Stimulated activated CD4-positive, alpha-beta T cell treated with anti-CD3 and anti-CD28 coated beads, TNF-alpha, amount 100 ng/mL, for 1 hour (primary cell): ENCODE measurements at places on chromosomes 7 and 10.
A peak's percentile ranks its signal among the peaks of the same experiment; 100 is the strongest.

- no peak for DNase-seq
These were observed 612.1 kb upstream of the FZD8 start for GRCh38 chr10:36254199-36254598.

DNA sequence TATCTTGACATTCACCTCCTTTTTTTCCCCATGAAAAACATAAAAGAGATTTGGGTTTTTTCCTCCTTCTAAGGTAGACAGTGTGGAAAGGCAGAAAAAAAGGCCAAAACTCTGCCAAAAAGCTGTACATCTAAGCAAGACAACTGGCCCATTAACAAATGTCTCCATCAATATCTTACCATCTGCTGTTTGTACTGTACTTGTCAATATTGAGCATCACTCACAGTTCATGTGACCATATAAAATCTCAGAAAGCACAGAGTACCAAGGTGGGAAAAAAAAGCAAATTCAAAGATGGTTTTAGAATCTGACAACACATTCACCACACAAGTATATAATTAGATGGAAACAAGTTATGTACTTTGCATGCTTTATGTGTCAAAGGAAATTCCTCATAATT lies 52.6 kb downstream of the CACNA2D1 start:
- DNase-seq: no peak

DNA sequence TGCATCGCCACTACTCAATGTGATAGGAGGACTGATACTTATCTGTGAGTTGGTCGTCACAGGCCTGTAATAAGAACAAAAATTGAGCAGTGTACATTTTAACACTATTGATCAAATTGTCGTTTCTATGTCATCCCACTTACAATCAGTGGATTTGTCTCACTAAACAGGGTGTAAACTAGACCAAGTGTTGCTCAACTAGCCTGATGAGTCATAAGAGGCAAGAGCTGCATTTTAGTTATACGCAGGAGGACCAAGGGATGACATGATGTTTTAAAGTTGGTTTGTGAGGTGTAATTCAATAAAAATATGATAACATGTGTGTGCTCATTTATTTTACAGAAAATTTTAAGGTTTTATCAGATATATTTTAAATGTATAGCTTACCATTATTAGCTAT lies 1239.2 kb downstream of the REEP3 start:
- no peak for DNase-seq

GRCh38 chr10:15494850-15495506 lies 123.9 kb upstream of the FAM171A1 start:
- no peak for DNase-seq

DNA sequence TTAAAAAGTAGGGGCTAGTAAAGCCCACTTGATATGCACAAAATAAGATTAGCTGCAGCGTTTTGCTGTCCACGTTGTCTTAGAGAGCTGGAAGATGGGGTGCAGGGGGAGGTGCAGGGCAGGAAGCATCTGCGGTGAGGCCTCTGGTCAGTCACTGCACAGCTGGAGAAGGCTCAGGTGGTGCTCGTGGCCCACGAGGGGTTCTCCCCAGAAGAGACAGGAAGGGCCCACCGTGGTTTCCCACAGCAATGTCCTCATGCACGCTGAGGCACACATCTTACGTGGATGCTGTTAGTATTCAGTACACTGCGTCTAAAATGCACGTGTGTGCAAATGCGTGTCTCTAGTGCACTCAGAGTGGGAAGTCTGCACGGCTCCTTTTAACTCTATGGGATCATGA lies 582.1 kb downstream of the PTPRN2 start:
- no peak for DNase-seq

- no peak for DNase-seq
These were observed 7.3 kb upstream of the RBM33 start for GRCh38 chr7:155637155-155637554.

DNA sequence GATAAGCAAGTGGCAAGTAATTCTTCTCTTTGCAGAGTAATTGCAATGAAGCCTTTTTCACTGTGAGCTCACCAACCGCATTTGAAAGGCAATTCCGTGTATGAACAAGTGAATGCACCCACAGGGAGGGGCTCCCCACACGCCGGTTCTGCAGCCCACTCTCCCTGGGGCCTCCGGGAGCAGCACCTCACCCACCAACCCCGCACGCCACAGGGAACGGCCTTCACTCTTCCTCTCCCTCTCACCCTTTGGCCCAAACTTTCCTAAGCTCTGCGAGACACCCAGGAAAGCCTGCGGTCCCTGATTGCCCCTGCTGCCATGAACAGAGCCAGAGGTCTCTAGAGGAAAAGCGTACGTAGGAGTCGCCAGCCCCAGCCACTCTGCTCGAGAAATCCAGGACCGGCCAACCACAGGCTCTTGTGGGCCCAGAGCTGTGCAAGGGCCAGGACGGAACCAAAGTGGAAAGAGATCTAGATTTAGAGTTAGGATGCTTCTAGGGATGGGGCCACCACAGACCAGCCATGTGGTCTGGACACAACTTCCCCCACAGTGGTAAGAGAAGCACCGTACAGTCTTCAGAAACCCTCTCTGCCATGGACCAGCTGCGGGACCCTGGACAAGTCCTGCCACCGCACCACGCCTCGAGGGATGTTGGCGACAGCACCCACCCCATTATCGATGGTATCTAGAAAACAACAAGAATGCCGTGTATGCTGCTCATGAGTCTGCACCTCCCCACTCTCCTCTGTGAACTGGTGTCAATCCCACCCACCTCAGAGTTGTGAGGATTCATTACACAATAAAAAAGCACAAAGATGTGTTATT lies 3.6 kb downstream of the WDR86 start:
- DNase-seq: no peak

DNA sequence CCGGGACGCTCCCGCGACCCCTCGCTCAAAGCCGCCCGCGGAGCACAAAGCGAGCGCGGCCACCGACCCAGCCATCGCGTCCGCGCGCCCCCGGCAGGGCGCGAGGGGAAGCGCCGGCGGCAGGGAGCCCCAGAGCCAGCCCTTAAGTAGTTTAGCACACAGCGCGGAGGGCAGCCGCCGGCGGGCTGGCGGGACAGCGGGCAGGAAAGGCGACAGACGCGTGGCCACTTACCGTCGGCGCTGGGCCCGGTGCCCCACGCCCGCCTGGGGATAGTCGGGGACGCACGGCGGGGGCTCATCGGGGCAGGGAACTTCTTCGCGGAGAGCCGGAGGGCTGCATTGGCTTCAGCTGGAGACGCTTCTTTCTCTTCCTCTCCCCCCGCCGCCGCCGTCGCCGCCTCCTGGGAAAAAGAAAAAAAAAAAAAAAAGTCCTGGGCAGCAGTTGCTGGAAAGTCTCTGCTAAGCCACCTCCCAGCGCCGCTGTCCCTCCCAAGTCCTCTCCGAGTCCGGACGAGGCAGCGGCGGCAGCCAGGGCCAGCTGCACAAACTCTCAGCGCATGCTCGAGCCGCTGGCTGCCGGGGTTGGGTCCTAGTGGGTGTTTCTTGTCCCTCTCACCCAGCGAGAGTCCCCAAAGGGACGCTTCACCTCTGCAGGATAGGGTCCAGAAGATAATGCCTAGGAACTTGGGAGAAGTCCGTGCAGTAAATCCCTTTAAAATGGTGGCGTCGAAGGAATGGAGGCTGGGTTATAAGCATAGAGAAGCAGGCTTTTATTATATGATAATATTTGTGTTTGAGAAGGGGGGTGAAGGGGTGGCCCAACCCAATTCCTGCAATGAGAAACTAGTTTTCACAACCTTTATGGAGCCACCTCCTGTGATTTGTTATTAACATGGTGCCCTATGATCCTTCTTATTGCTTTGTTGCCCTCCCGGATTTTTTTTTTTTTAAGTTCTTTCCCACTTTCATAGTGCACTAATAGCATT lies at the start of gene TSPAN12:
TSPAN12 (minus strand) TSS at position 557 of the 986 bp plus-strand sequence. CDS start 1,381 bp downstream, outside the sequence.
- peak; percentile 29 for DNase-seq
